ENCODE measurements at places on chromosomes 6 and 20.

GRCh38 chr6:126539022-126539421 lies 199.1 kb downstream of the CENPW start:
- no peaks in the 10 kb centered on the region for H3K4me1 ChIP-seq
- no peaks in the 10 kb centered on the region for H3K36me3 ChIP-seq
- no peak overlapping the region for H3K27ac ChIP-seq

DNA sequence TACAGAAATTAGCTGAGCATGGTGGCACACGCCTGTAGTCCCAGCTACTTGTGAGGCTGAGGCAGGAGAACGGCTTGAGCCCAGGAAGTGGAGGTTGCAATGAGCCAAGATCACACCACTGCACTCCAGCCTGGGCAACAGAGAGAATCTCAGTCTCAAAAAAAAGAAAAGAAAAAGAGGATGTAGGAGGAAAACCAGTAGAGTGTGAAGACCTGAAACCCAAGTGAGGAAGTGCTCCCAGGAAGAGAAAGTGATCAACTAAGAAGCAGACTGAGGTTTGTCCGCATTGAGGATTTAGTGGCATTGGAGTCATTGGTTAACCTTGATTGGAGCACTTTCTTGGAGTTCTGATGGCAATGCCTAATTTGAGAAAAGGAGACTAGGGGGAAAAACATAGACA lies 20.6 kb upstream of the TASP1 start:
- H3K4me1 ChIP-seq: no peaks in the 10 kb centered on the region
- DNase-seq: no peak
- H3K27ac ChIP-seq: no peak overlapping the region

GRCh38 chr6:98641949-98642719 lies 192.2 kb upstream of the POU3F2 start:
- no peaks in the 10 kb centered on the region for H3K27me3 ChIP-seq
- no peak for DNase-seq
- H3K27ac ChIP-seq: no peak overlapping the region
- no peaks in the 10 kb centered on the region for H3K4me1 ChIP-seq

- no peaks in the 10 kb centered on the region for H3K27me3 ChIP-seq
- no peak for DNase-seq
- no peaks in the 10 kb centered on the region for H3K4me1 ChIP-seq
- no peak overlapping the region for H3K4me3 ChIP-seq
Measured at GRCh38 chr6:132115714-132116366, 164.7 kb upstream of the CCN2 start.

- no peak overlapping the region for H3K27ac ChIP-seq
- DNase-seq: no peak
- no peaks in the 10 kb centered on the region for H3K27me3 ChIP-seq
- no peaks in the 10 kb centered on the region for H3K4me1 ChIP-seq
- no peak overlapping the region for H3K4me3 ChIP-seq
- H3K36me3 ChIP-seq: no peaks in the 10 kb centered on the region
Measured at GRCh38 chr20:13930281-13930680, 60.1 kb downstream of the SEL1L2 start.

DNA sequence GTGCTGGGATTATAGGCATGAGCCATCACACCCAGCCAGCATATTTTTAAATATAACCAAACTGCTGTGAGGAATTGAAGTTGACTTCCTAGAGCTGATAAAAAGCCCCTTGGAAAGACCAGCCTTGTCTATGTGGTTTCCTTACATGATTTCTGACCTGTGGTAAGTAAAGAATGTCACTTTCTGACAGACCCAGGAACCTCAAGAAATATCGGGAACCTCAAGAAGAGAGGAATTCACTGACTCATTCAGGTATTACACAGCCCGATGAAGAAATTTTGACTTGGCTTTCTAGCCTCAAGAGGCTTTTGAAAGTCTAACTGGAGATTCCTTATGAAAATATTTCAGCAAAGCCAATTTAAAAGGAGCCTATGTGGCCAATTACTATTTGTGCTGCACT lies 71.8 kb downstream of the FOXF2 start:
- H3K27me3 ChIP-seq: peaks cover 8% of the 10 kb centered on the region
- DNase-seq: no peak
- no peak overlapping the region for H3K27ac ChIP-seq
- H3K4me3 ChIP-seq: no peak overlapping the region

GRCh38 chr6:16681260-16681873 lies 79.9 kb downstream of the ATXN1 start:
- peaks cover 30% of the 10 kb centered on the region for H3K36me3 ChIP-seq
- no peaks in the 10 kb centered on the region for H3K27me3 ChIP-seq
- peaks cover 30% of the 10 kb centered on the region for H3K4me1 ChIP-seq
- no peak overlapping the region for H3K4me3 ChIP-seq
- no peak for DNase-seq
- H3K27ac ChIP-seq: no peak overlapping the region

- H3K27ac ChIP-seq: no peak overlapping the region
- peaks cover 9% of the 10 kb centered on the region for H3K27me3 ChIP-seq
- H3K4me3 ChIP-seq: no peak overlapping the region
Measured at GRCh38 chr20:51036827-51037531, 14.1 kb upstream of the KCNG1 start.

DNA sequence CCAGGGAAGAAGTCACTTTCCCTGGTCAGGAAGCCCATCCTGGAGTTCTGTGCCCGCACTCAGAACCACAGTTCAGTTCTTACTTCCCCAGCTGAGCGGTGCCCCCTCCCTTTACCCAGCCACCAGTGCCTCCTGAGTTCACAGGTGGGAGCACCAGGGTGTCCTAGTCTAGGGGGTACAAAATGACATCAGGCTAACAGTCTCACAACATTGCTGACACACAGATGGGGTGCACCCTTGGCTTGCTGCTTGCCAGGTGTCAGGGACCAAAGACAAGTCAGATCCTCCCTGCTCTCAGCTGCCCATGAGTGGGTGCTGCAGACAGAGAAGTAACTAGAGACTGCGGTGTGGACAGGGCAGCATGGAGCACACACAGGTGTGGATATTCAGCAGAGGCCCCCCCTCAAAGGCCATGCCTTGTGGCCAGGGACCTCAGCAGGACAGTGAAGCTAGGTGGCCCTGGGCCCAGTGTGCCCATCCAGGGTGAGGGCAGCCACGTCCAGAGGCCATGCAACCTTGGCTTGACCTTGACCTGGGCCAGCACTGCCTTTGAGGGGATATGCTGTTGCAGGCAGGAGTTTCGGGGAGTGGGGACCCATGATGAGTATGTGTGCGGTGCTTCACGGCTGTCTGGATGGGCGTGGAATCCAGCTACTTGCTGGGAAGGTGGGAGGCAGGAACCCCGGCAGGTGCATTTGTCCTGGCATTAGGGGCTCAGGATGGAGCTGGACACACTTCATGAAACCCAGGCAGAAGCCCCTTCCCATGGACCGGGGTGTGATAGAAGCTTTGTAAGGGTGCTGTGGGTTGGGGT lies 110.4 kb upstream of the FRMD1 start:
- H3K36me3 ChIP-seq: no peaks in the 10 kb centered on the region
- no peak overlapping the region for H3K4me3 ChIP-seq
- H3K4me1 ChIP-seq: no peaks in the 10 kb centered on the region
- no peak overlapping the region for H3K27ac ChIP-seq
- no peak for DNase-seq
